ENCODE measurements at places on chromosomes 1 and 21. TPM values are rescaled to one million over a fixed set of nuclear protein-coding genes. Genes with fewer than 3 reads are reported as not detected.

RHEX gene
- not detected for polyA plus RNA-seq

DNA sequence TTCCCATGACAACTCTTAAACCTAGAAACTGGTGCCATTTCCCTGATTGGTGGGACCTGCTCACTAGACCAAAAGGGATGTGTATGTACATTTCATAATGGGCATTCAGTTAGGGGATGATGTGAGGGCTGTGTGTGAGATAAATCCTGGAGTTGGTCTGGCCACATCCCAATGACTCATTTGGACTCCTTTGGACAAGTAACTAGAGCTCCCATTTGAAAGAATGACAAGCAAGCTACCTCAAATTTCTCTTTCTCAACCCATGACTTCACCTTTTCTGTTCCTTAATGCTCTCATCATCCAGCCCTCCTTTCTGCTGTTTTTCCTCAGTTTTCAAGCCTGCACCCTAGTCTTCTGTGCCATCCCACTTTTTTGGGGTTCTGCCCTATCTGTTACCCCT is 27.9 kb downstream of the EBNA1BP2 start:
- no peak for DNase-seq

MSH4 gene
- polyA plus RNA-seq = 0.12 TPM

GRCh38 chr21:28337315-28337714 is 655.4 kb downstream of the LTN1 start:
- DNase-seq = no peak

GRCh38 chr1:26459573-26460031 is 12.6 kb upstream of the HMGN2 start:
- DNase-seq = no peak

GRCh38 chr1:149997585-149998262 is 12.8 kb downstream of the OTUD7B start:
- no peak for DNase-seq

- DNase-seq = no peak
Measured at GRCh38 chr1:19817160-19817559, 2.1 kb upstream of the RNF186 start.

GRCh38 chr1:111439461-111440351 is 9.3 kb downstream of the WDR77 start:
- DNase-seq = no peak

DNA sequence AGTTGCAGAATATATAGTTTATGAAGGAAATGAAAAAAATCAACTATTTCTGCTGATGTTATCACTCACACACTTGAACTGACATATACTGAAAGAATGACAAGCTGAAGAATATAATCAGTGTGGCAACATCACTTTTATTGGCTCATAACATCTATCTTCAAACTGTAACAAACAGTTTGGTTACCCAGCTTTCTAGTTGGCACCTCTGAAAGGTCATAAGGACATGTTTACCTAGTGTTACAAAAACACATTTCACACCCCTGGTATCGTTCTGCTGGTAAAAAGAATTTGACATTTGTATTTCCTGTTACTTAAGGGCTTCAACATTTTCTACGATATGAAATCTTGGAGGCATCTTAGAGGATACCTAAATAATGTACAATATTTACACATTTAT is 1267.0 kb upstream of the NCAM2 start:
- DNase-seq = no peak

GRCh38 chr1:77948841-77949424 is 29.9 kb downstream of the FUBP1 start:
- DNase-seq = peak; percentile 33

DNA sequence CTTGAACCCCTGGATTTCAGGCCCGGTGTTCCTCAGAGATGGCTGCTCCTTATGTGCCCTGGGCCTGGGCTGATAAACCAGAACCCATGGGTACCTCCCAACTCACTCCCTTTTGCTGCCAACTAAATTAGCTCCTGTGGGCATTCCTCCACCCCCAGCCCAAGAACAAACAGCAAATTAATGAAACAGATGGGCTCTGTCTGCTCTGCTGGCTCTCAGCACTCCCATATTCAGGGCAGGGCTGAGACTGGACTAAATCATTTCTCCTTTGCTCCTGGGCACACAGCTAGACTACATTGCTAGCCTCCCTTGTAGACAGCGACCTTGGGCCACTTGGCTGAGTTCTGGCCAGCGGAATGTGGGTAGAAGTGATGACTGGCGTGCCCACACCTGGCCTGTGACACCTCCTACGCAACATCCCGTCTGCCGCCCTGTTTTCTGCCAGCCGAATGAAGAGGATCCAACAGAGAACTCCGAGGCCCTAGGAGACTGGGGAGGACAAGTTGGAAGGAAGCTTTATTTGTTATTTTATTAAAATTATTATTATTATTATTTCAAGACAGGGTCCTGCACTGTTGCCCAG is 101.9 kb upstream of the DISP3 start:
- DNase-seq = no peak

DNA sequence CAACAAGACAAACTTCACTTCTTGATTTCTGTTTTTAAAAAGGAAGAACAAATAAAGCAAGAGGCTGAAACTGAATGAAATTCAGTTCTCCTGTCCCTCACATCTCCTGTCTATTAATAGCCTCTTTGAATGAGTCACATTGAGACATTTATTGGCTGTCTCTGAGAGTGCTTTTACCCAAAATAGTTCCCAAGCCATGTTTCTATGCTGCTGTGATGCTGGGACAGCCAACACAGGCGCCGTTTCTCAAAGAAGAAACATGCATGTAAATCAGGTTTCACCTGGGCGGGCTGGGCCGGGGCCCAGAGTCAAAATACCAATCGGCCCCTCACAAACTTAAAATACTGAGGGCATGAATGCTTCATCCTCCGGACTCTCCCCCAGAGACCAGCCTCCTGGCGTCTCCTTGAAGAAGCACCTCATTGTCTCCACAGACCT is 105.2 kb downstream of the EDEM3 start:
- DNase-seq = no peak

GRCh38 chr1:115879977-115880376 is 39.1 kb upstream of the NHLH2 start:
- DNase-seq = no peak

GCSAML gene
- polyA plus RNA-seq = not detected

GRCh38 chr1:29966526-29967045 is 730.3 kb downstream of the PTPRU start:
- DNase-seq = no peak

GRCh38 chr1:2630498-2631135 is 2.2 kb downstream of the MMEL1 start:
- no peak for DNase-seq

DNA sequence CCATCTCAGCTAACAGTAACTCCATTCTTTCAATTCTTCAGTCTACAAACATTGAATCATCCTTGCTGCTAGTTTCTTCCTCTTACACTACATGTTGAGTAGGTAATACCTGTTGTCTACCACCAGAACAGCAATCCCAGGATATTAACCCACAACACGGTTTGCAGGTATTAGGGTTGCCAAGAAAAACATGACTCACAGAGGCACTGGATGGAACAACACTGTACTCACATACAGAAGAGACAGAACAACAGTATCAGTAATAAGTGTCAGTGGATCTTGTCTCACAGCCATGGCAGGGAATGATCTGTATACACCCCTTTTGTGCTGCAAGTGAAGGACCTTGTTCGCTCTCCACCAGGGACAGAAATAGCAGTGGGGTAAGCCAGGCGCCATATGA is 212.1 kb downstream of the GPR52 start:
- DNase-seq = peak; percentile 18

- no peak for DNase-seq
Measured at GRCh38 chr1:85093644-85094043, 45.3 kb upstream of the MCOLN3 start.

DNA sequence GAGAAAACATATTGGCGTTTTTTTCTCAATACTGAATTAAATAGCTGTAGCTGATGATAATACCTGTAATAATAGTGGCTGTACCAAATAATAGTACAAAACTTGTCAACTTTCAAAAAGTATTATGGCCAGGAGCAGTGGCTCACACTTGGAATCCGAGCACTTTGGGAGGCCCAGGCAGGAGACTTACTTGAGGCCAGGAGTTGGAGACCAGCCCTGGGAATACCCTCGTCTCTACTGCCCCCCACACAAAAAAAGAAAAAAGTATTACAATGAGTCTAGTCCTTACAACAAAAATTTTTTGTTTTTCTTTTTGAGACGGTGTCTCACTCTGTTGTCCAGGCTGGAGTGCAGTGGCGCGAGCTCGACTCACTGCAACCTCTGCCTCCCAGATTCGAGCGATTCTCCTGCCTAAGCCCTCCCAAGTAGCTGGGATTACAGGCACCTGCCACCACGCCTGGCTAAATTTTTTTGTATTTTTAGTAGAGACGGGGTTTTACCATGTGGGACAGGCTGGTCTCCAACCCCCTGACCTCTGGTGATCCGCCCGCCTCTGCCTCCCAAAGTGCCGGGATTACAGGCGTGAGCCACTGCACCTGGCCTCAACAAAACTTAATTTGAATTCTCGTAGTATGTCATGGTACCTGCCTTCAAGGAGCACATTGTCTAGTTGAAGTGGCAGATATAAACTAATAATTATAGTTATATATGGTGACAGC is 1.4 kb downstream of the RBBP4 start:
- DNase-seq = no peak

DNA sequence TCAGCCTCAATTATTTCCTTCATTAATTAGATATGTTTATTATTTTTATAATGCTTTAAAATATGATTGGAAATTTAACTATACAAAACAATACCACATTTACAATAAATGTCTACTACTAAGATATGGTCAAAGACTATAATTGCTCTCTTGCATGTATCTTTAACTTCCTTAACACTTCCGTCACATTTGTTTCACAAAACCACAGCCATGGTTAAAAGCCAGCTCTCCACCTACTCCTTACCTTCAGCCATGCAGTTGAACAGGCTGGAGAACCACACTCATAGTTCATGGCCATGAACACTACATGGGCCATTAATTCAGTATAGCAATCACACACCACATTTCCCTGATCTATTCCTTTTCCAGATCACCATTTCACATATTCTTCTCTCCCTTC is 72.2 kb downstream of the NME7 start:
- no peak for DNase-seq

- DNase-seq = no peak
Measured at GRCh38 chr1:50097021-50097679, 11.6 kb upstream of the ELAVL4 start.

DNA sequence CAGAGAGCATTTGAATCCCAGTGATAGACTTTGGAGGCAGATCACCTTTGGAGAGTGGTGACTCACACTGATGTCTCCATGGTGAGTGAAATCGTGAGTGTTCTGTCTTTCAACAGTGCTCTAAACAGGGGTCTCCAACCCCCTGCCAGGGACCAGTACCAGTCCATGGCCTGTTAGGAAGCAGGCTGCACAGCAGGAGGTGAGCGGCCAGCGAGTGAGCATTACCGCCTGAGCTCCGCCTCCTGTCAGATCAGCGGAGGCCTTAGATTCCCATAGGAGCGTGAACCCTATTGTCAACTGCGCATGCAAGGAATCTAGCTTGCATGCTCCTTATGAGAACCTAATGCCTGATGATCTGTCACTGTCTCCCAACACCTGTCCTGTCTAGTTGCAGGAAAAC is 61.8 kb upstream of the B3GALNT2 start:
- no peak for DNase-seq

GRCh38 chr1:66383611-66384010 is 150.3 kb upstream of the SGIP1 start:
- no peak for DNase-seq

DNA sequence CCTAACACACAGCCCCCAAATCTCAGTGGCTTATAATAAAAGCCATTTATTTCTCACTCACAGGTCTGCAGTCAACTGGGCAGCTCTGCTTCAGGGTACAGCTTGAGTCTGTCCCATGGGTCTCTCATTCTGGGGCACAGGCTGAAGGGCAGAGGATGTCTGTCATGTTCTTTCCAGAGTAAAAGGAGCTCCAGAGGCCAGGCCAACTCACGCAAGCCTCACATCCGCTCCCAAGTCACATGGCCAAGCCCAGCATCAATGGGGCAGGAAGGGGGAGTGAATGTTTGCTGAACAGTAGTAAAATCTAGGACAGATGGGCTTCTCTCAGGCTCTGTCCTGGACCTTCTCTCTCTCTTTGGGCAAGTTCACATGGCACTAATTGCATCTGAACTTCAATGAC is 7.1 kb upstream of the SSBP3 start:
- peak; percentile 68 for DNase-seq

DNA sequence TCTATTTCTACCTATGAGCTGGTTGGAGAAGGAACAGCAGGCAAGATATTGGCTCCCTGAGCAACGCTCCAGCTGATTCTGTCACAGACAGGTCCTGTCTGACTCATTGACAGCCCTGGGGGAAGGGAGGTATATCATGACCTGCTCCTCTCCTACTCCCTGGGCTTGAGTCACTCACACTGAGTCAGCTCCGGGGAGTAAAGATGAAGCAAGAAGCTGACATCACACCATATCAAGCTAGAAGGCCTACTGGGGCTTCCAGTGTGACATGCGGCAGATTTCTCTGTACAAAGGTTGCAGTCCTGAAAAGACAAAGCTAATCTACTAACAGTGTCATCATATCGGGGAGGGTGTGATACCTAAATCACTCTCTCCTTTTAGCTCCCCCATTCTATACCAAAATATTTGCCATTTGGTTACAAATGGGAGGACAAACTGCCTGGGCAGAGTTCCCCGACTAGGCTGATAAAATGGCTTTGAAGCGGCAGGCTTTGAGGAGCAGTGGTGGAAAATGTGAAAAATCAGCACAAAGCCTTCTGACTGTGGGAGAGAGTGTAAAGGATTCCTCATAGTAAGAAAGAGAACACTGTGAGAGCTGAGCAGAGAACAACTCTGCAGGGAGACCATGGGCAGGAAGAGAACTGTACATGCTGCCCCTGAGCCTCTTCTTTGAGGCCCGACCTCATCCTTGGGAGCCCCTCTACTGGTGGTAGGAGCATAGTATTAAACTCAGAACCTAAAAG is 15.5 kb downstream of the PI4KB start:
- DNase-seq = peak; percentile 74

MMEL1 gene
- 3.9 TPM for polyA plus RNA-seq

DHRS3 gene
- polyA plus RNA-seq = 93.5 TPM

- no peak for DNase-seq
Measured at GRCh38 chr1:15008783-15009729, 144.5 kb upstream of the TMEM51 start.

RC3H1 gene
- polyA plus RNA-seq = 1.7 TPM

GRCh38 chr1:31122741-31123140 is 57.2 kb upstream of the PUM1 start:
- DNase-seq = no peak

FMN2 gene
- not detected for polyA plus RNA-seq

KCNE2 gene
- 0.04 TPM for polyA plus RNA-seq

POTED gene
- not detected for polyA plus RNA-seq

DNA sequence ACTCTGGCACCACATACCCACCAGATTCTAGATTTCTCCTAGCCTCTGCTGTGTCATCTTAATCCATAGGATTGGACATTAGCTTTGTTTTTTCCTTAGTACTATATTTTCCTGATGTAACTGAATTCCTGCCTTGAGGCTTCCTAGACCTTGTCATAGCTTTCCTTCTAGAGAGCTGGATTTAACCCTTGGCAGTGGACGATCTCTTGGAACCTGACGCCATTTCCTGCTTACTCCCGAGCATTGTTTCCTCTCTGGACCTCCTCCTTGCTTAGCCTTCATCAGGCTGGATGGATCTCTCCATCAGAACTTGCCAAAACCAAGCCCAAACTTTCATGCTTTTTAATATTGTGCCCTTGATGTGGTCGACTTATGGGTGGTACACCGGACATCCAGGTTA is 1.5 kb downstream of the APOBEC4 start:
- no peak for DNase-seq

- DNase-seq = no peak
Measured at GRCh38 chr1:228876187-228876586, 140.9 kb downstream of the RHOU start.

SLFNL1 gene
- polyA plus RNA-seq = 0.22 TPM

ARL8A gene
- 29.6 TPM for polyA plus RNA-seq

ANKRD34A gene
- polyA plus RNA-seq = 1.7 TPM

S100A14 gene
- 0.80 TPM for polyA plus RNA-seq
